NCI-H748 treated with DMSO at 0.1 percent for 48 hours (cell line): ENCODE measurements at places on chromosomes 5 and 9.
A peak's percentile ranks its signal among the peaks of the same experiment; 100 is the strongest.

DNA sequence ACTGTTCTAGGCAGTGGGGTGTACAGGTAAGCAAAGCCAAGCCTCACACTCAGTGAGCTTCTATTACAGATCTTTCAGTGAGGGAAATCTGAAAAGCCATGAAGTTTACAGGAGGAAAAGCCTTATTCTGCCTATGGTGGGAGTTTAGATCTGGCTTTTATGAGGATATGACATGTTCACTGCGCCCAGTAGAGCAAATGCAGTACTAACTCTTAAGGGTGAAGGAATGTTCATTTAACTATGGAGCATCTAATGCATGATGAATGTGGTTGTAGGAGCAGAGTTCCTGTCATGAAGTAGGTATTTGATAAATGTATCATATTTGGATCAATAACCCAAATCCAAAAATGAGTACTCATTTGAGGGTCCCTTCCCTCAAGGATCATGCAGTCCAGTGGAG lies 230.2 kb upstream of the PAPPA start:
- DNase-seq, result no peak

- DNase-seq, result no peak
Observed at GRCh38 chr5:139955053-139955605, 88.0 kb downstream of the NRG2 start.

DNA sequence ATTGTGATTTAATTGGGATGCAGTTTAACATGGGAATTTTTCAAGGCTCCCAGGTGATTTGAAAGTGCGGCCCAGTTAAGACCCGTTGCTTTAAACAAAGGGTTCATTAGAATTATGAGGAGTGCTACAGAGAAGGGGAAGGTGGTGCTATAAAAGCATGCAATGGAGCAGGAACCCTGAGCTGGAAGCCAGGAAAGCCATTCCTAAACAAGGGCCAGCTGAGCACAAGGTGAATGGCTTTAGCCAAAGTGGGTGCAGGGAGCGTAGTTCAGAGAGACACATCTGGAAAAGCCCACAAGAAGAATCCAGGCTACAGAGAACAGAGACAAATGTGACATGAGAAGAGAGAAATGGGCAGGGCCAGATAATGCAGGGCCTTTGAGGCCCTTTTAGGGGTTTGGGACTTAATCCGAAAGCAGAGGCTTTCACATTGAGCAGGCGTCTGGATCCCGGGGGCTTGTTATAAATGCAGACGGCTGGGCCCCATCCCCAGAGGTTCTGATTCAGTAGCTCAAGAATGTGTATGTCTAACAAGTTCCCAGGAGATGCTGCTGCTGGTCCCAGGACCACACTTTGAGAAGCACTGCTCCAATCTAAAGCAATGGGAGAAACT lies 138.1 kb upstream of the WWC1 start:
- DNase-seq, result no peak

- no peak for DNase-seq
Observed at GRCh38 chr5:160064995-160065614, 54.1 kb downstream of the PWWP2A start.

- DNase-seq, result no peak
Observed at GRCh38 chr9:137138722-137139467, at the start of gene GRIN1. Gene GRIN1 (plus strand): TSS chr9:137139154. CDS start chr9:137139487, 333 bp downstream.

DNA sequence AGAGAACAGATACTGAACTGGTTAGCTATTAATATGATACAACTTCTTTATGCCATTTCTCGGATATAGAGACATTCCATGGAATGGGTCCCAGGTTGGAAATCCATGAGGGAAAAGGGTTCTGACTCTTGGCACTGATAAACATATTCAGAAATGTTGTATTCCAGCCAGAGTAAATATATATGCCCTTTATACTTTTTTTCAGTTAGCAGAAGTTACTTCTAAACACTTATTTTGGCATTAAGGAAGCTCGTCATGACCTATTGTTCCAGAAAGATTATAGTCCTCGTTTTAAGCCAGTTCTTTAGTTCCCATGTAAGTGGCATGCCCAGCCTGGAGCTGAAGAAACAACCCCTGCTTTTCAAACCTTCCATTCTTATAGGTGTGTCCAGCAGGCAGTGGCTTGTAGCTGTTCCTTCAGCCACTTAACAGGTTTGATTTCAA lies 181.6 kb downstream of the CD180 start:
- no peak for DNase-seq

- DNase-seq, result no peak
Observed at GRCh38 chr5:108418197-108418596, 36.3 kb upstream of the FBXL17 start.

DNA sequence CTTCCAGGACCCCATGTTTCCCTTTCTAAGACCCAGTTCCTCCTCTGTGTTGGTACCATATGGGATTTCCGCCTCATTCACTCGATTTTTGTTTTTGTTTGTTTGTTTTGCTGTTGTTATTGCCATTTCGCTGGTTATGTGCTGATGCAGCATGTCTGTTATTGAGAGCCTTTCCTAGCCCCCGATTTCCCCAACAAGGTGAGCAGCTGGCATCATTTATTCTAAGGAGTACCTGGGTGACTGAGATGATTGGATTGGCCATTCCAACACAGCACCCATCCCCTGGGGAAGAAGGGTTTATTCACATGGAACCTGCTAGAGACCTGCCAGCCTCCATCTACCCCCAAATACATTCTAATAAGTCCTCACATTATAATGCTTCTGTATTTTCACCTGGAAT lies 2.7 kb downstream of the GLRA1 start:
- no peak for DNase-seq

DNA sequence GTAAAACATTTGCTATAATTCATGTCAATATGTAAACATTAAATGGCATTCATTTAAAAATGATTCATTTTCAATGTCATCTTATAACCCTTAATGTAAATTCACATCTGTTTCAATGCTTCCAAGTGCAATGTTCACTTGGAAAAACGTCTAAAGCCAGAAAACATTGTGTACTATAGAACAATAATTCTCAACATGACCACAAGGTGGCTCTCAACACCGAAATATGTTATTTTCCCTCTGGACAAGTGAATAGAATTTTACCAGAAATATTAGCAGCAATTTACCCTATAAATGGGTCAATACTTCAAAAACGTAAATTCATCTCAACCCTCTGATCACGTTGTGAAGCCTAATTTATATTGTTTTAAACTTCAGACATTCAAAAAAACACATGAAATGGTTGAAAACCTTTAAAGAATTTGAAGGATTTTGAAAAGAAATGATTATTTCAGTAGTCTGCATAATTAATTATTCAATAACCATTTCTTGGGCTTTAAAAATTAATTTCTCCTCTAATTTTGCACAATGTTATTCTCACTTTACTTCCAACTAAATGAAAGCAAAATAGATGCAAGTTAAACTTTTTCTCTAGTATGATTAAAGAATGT lies 11.0 kb downstream of the CDH10 start:
- peak; percentile 86 for DNase-seq

- no peak for DNase-seq
Observed at GRCh38 chr5:13866792-13867191, 77.7 kb downstream of the DNAH5 start.

DNA sequence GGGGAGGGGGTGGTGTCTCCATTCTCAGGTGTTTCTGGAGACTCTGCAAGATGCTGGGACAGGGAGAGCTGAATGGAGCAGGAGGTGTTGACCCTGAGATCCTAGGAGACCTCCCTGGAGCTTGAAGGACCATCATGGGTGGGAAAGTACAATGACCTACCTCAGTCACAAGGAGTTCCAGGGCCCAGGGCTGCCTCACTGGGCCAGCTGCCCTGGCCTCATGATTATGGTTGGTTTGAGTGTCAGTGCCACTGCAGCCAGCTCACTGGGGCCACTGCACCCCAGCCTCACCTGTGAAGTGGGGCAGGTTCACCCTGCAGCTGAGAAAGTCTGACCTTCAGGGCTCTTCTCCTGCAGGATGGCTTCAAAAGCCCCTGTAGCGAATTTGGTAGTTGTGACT lies 372.5 kb downstream of the IRX2 start:
- DNase-seq, result no peak

DNA sequence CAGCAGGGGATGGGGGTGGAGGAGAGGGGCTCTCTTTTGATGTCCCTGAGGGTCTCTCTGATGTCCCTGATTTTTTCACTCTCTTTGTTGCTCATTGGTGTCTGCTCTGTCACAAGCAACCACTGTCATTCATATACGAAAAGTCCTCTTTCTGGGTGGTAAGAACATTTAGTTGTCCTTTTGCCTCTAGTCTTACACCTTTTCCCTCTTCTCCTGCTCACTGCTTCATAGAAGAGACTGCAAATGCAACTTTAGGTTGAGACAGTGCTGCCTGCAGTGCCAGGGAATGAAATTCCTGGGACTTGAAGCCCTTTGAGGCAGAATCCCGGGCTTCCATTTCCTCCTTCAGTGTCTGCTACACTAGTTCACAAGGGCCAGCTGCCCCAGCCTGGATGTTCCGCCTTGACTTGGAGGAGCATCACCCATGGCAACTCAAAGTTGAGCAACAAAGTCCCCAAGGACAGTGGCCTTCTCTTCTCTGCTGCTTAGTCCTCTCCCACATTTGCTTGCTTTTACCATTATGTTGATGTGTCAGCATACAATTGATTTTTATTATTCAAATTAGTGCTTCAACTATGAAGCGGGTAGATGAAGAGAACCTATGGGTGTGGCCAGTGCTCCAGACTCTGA lies 94.7 kb upstream of the RUSC2 start:
- DNase-seq, result no peak

- DNase-seq, result no peak
Observed at GRCh38 chr9:93035821-93036351, 22.6 kb upstream of the SUSD3 start.

DNA sequence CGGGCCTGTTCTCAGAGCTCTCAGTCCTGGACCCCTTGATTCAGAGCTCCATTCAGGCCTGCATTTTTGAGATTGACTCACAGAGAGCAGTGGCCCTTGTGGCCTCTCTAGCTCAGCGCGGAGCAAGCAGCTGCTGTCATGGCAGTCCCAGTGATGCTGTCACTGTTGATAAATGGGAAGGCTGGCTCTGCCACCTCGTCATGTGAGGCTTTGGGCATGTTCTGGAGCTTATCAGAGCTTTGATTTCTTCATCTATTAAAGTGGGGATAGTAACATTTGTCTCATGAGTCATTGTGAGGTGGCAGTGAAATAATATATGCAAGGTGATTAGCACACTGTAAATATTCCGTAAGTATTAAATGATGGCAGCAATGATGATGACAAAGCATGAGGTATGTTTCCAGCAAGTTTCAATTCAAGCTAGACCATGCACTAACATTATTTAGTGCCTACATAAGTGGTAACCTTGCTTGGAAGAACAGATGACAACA lies 126.4 kb upstream of the CXCL14 start:
- DNase-seq, result no peak
